ENCODE measurements at places on chromosomes 3 and 15.

DNA sequence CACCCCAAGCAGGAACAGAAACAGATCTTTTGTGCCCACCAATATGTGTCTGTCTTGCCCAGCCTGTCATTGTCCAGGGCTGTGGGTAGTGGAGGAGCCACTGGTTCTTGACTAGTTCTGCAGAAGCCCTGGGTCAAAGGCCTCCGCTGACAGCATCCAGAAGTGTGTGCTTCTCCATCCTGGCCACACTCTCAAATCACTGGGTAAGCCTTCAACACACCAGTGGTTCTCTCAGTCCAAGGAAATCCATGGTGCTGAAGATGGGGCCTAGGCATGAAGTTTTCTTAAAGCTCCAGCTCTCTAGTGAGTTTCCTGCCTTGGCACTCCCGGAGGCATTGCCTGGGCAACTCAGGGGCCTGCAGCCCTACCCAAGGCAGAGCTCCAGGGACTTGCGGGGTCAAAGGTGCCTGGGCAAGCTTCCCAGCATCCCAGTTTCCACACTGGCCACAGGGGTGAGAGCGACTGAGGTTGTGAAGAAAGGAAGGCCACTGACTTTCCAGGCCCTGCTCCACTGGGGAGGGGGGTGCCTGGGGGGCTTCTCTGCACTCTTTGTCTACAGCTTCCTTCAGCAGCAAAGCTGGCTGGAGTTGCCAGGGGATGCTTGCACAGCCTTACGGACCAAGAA is 37.9 kb upstream of the RPL32 start:
- no peak for DNase-seq

GRCh38 chr3:109640146-109640652 is 302.9 kb upstream of the DPPA4 start:
- DNase-seq = peak; percentile 40

- no peak for DNase-seq
Observed at GRCh38 chr3:179036226-179036625, 35.4 kb downstream of the ZMAT3 start.

GRCh38 chr15:33104212-33104611 is 90.3 kb downstream of the FMN1 start:
- no peak for DNase-seq

GRCh38 chr3:49277383-49277775 is 347 bp upstream of the C3orf62 start:
- no peak for DNase-seq

- DNase-seq = no peak
Observed at GRCh38 chr3:44521721-44522120, 33.3 kb upstream of the ZKSCAN7 start.

DNA sequence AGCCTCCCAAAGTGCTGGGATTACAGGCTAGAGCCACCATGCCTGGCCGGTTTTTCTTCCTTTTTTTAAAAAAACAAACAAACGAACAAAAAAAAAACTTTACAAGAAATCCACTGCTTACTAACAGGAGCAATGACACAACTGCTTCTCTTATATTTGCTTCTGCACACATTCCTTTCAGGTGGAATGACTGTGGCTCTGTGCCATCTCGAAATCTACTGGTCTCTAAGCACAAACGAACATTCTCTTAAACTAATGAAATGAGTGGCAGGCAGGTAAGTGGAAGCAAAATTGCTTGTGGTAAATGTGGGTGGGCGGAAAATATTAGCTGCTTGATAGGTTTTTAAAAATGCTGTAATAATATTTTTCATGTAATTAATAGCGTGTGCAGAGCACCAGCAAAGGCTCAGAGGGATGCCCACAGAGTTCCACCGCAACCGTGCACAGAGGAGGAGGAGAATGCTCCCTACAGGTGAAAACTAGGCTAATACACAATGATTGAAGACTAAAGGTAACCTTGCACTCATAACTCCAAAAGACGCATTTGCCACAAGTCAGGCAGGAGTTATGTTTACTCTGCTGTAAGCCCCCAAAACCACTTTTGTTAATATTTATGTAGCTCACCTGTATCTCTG is 77.4 kb downstream of the LSAMP start:
- DNase-seq = no peak

- no peak for DNase-seq
Observed at GRCh38 chr3:35929158-35929557, 289.8 kb downstream of the ARPP21 start.

GRCh38 chr15:52180196-52180835 is 10.9 kb downstream of the GNB5 start:
- DNase-seq = no peak

- no peak for DNase-seq
Observed at GRCh38 chr15:51093839-51094605, 684 bp downstream of the TNFAIP8L3 start.

DNA sequence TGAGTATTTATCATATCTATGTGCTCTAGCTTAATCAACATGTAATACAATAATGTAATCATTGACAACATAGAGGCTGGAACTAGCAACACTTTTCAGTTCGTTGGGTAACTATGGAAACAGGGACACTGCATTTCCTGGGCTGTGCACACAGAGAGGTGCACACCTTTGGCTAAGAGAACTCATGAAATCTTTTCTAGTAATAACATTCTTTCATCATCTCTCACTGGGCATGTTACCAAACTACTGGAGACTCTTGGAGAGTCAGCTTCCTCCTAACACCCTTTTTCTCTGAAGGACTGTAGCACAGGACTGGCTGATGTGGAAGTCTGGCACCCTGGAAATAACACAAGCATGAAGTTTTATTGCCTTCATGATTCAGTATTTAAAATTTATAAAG is 135.6 kb downstream of the KCNMB2 start:
- DNase-seq = peak; percentile 60

- no peak for DNase-seq
Observed at GRCh38 chr3:10901296-10901945, 85.4 kb downstream of the SLC6A11 start.

- DNase-seq = no peak
Observed at GRCh38 chr3:193711964-193712598, 119.1 kb downstream of the OPA1 start.

DNA sequence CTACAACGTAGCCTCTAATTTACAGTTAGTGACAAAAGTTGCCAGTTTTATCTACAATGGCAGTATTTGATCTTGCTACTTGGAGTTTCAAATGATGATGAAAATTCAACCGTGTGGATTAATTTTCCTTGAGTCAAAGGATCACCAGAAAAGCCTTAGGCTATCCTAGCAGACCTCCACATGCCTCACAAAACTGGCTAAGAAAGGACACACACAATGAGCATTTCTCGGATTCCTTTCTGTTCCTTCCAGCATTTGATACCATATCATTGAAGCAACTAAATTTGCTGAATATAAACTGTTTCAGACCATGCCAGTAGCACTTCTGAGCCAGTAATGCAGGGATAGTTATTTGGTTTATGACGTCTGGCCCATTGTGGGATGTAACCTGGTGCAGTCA is 587.4 kb upstream of the MDFIC2 start:
- no peak for DNase-seq

DNA sequence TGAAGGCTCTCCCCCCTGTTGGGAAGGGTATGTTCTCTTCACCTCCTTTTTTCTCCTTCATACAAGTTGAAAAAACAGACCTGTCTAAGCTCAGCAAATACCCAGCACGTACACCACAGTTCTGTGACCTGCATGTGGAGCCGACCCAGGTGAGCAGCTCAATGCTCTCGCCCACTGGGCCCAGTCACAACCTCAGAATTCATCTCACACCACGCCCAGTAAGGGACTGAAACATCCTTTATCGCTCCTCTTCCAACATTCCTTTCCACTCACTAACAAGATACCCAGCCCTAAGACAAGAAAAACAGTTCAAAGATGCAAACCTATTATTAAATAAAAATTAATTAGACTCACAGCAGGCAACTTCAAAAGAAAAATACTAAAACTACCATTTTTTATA is 68.9 kb downstream of the FOXP1 start:
- no peak for DNase-seq

DNA sequence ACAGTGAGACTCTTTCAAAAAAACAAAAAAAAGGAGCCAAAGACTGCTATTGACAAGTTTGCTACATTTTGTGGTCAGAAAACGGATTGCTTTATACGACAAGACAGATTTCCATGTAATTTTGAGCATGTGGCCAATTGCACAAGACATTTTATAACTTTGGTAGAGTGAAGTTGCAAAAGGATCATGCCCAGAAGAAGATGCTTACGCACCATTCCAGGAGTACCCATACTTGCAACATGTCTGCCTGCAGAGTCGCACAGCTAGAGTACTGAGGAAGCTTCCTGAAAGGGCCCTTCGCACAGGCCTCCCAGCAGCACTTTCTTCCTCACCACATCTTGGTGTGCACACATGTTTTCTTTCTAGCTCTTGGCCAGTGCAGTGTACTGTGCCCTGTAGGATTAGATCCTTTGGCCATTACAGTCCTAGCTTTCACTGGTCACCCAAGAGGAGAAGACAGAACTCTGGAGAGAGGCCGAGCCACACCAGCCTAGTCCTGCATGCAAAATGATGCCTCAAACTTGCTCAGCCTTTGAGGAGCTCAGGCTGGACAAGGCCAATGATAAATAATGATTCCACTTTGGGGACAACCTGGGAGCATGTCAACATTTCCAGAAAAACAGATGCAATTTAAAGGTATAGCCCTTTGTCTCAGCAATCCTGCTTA is 11.7 kb downstream of the CHDH start:
- no peak for DNase-seq

GRCh38 chr3:48395714-48396113 is 23.7 kb downstream of the FBXW12 start:
- DNase-seq = no peak

DNA sequence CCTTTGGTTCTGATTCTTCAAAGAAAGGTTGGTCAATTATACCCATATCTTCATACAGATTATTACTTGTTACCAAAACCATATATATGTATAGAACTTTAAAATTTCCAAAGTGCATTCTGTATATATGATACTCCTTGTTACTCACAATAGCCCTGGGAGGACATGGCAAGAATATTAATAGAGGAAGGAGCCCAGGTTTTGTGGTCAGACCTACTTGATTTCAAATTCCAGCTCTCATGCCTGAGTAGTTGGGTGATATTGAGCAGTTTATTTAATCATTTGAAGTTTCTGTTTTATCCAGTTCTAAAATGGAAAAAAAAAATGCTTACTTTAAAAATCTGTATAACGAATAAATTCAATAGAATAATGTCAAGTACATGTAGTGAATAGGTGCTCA is 2.5 kb downstream of the IL1RAP start:
- DNase-seq = no peak

GRCh38 chr15:98775498-98776230 is 127.3 kb downstream of the IGF1R start:
- no peak for DNase-seq

DNA sequence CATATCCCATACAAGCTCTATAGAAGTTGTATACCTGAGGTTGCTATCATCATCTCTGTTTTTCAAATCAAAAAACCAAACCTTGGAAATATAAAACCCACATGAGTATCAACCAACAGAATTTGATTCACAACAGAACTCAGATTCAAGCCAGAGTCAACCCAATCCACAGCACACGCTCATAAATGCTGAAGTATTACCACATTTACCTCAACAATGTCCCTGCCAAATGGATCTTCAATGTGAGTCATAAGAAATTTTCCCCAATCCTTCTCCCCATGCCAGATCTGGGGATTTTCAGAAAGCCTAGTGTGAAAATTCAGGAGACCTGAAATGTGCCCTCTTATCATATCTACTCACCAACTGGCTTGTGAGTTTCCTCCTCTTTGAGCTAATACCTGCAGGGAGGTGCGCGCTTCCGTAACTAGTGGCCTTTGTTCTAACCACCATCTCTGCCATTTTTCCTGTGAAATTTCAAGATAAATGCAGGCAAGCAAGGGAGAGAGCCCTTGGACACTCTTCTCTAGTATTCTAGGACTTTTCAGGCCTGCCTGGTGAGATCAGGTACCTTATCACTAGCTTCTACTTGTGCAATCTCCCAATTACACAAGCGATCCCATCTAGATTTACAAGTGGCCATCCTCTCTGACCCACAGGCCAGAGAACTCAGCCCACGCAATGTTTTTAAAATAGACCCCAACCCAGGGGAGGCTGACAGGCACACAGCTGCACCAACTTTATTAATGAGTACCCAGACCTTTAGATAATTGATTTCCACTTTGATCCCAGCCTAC is 1076.9 kb upstream of the CFAP20DC start:
- DNase-seq = no peak

GRCh38 chr3:44902628-44903027 is 28.2 kb downstream of the TGM4 start:
- no peak for DNase-seq

GRCh38 chr3:40768536-40768935 is 243.8 kb downstream of the ZNF621 start:
- DNase-seq = peak; percentile 43

DNA sequence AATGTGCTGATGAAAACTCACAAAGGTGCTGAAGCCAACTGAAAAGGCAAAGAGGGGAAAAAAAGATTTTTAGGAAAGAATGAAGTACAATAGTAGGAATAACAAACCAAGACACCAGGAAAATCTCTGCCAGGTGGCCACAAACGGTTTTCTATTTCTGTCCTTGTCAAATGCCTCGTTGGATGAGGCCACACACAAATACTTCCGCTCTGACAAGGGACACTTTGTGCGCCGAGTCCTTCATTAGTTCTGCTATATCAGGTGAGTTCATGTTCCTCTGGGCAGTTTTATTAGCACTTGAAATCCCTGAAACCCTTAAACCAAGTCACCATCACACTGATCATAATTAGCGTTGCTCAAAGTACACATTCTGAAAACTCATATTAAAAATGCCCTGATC is 373.1 kb downstream of the VPS13C start:
- DNase-seq = no peak

- DNase-seq = no peak
Observed at GRCh38 chr15:66872405-66872804, 170.4 kb downstream of the SMAD6 start.

DNA sequence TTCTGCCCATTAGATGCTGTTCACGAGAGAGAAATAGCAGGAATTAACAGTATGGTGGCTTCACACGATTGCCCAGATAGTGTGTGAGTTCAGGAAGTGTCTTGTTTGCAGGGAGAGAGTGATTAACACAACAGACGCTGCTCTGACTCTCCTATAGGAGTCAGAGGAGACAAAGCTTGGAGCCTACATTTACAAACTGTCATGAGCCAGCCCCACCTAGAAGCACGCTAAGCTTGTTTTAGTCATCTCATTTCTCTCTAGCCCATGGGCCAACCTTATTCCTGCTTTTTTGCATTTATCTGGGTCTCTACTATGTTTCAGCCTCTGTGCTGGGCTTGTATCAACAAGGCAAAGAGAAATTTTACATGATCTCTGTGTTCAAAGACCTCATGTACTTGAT is 128.3 kb upstream of the BFSP2 start:
- DNase-seq = no peak

DNA sequence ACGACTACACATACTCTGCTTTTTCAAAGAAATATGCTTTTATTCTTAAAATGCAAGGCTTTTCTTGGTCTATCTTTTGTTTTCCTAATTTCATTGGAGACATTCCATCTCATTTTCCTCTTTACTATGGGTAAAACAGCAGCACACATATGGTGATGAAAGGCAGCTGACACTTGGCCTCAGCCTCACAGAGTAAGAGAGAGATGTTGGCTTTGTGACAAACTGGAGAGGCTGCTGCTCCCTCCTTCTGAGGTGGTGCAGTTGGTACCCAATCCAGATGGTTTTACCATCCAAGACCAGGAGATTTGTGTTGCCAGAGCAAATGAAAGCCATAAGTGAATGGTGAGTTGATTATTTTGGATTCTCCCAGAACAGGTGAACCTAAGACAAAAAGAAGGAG is 13.2 kb upstream of the SLC2A2 start:
- DNase-seq = no peak
